ENCODE measurements at places on chromosomes 5 and 9. TPM values are rescaled to one million over a fixed set of nuclear protein-coding genes. Genes with fewer than 3 reads are reported as not detected.

Gene CCT5
- total RNA-seq = 658 TPM

Gene NUTM2G
- total RNA-seq = not detected

Gene DDX4
- total RNA-seq = not detected

Gene NRG2
- total RNA-seq = not detected

Gene ARL14EPL
- total RNA-seq = 0.37 TPM

- peaks cover 41% of the 10 kb centered on the region for H3K27me3 ChIP-seq
- H3K36me3 ChIP-seq = no peaks in the 10 kb centered on the region
- H3K4me3 ChIP-seq = no peak overlapping the region
- no peaks in the 10 kb centered on the region for H3K4me1 ChIP-seq
- no peak overlapping the region for H3K27ac ChIP-seq
Measured at GRCh38 chr5:75847561-75848021, 130.4 kb upstream of the POC5 start.

DNA sequence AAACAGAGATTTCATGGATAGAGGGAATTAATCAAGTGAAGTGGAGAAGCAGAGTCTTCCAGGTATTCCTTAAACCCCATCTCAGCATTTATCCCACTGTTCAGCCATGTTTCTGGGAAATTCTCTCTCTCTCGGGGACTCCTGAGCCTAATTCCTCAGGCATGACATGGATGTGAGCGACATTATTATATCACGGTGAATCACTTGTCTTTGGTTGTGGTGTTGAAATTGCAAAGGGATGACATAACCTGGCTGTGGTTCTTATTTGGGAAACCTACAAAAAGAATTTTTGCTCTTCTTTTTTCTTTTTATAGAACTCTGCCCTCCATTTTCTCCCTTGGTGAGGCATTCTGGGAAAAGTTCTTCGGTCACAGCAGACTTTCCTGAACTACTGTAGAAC, 457.9 kb upstream of the PTGER4 start:
- no peaks in the 10 kb centered on the region for H3K4me1 ChIP-seq
- no peaks in the 10 kb centered on the region for H3K36me3 ChIP-seq
- no peak for DNase-seq
- H3K4me3 ChIP-seq = no peak overlapping the region
- no peak overlapping the region for H3K27ac ChIP-seq

DNA sequence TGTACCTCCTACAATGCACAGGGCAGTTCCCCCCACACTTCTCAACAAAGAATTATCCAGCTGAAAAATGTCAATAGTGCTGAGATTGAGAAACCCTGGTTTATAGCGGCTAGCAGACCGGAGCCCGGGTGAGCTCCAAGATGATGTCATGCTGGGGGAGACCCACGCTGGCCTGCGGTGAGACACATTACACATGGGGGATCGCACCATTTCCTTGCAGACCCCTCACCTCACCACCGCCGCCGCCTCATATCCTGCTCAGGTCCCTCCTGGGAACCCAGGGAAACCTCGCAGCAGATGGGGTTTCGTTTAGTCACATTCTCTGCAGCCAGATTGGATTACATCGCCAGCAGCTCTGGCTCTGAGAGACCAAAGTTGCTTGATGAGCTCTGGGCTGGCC, 14.7 kb upstream of the TNC start:
- no peaks in the 10 kb centered on the region for H3K36me3 ChIP-seq
- no peaks in the 10 kb centered on the region for H3K4me1 ChIP-seq
- no peak overlapping the region for H3K4me3 ChIP-seq
- no peaks in the 10 kb centered on the region for H3K27me3 ChIP-seq
- no peak for DNase-seq
- no peak overlapping the region for H3K27ac ChIP-seq

GRCh38 chr5:109324931-109325330, 84.8 kb downstream of the PJA2 start:
- no peak overlapping the region for H3K4me3 ChIP-seq
- no peaks in the 10 kb centered on the region for H3K4me1 ChIP-seq
- H3K27ac ChIP-seq = no peak overlapping the region
- no peaks in the 10 kb centered on the region for H3K36me3 ChIP-seq

GRCh38 chr5:139925216-139925562, 117.9 kb downstream of the NRG2 start:
- DNase-seq = no peak
- no peak overlapping the region for H3K4me3 ChIP-seq
- no peaks in the 10 kb centered on the region for H3K27me3 ChIP-seq

DNA sequence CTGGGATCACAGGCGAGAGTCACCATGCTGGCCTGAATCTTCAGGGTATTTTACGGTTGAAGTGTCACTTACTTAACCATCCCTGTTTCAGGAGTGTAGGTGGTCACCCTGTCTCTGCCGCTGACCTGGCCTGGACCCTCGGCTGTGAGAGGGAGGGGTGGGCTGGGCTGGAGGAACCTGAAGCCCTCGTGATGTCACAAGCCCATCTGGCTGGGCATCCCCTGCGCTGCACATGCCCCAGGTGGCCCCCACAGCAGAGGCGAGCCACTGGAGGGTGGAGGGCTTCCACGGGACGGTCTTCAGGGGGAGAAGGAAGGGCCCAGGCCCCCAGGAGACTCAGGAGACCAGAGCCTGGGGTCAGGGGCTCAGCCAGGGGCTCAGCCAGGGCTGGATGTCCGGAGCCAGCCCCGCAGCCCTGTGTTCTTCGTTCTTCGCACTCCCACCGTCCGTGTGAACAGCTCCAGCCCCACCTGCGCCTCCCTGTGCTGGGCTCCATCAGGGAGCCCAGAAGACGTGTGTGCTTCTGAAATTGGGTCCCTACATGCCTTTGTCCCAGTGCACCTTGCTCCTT, 7.6 kb upstream of the AHRR start:
- no peaks in the 10 kb centered on the region for H3K4me1 ChIP-seq
- H3K36me3 ChIP-seq = 0 out of 2 replicates have a peak, but pooled peaks cover 11% of the 10 kb centered on the region

- no peaks in the 10 kb centered on the region for H3K27me3 ChIP-seq
- H3K4me1 ChIP-seq = peaks cover 12% of the 10 kb centered on the region
- H3K27ac ChIP-seq = peak overlapping the region; percentile 47
Measured at GRCh38 chr9:80836013-80836412, 853.3 kb downstream of the TLE1 start.

DNA sequence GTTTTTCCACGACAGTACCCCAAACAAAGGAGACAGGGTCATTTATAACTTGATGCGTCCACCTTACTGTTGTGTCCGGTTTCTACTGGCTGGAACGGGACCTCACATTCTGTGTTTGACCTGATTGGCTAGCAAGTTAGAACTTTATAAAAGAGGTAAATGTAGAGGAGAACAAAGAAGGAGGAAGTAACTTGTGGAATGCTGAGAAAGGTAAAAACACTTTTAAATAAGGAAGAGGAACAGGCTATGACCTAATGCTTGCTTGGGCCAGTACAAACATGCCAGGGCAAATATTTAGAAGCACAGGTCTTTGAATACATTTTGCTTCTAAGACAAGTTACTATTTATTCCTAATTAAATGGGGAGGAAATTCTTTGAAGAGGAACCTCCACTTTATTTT, 251.6 kb downstream of the KIAA0825 start:
- H3K27me3 ChIP-seq = no peaks in the 10 kb centered on the region
- H3K4me3 ChIP-seq = no peak overlapping the region
- no peaks in the 10 kb centered on the region for H3K36me3 ChIP-seq
- no peak overlapping the region for H3K27ac ChIP-seq

DNA sequence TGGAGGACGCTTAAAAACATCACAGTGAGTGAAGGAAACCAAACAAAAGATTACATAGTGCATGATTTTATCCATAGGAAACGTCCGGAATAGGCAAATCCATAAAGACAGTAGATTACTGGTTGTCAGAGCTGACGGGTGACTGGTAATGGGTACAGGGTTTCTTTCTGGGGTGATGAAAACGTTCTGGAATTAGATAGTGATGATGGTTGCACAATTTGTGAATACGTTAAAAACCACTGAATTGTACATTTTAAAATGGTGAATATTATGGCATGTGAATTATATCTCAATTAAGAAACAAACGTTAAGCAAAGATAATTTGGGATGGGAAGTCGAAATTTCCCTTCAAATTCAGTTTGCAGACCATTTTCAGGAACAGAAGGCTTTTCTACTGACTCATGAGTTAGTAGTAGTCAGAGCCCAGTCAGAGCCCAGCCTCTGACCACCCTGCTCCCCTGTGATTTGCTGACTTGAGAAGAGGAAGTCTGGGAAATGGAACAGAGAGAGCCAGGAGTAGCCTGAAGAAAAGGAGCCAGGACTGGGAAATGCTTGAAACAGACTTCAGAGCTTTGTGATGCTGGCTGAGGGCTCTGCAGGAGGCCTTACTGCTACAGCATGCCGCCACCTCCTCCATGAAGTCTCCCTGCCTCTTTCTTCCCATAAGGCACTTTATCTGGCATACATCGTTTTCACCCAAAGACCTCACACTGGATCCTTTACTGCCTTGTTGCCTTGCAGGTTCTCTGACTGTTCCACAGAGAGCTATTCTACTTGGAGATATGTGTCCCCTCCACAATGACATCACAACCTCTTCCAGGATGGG, 46.4 kb upstream of the CTNNA1 start:
- no peaks in the 10 kb centered on the region for H3K27me3 ChIP-seq
- H3K27ac ChIP-seq = no peak overlapping the region
- H3K4me1 ChIP-seq = peaks cover 10% of the 10 kb centered on the region
- H3K4me3 ChIP-seq = no peak overlapping the region
- no peak for DNase-seq

DNA sequence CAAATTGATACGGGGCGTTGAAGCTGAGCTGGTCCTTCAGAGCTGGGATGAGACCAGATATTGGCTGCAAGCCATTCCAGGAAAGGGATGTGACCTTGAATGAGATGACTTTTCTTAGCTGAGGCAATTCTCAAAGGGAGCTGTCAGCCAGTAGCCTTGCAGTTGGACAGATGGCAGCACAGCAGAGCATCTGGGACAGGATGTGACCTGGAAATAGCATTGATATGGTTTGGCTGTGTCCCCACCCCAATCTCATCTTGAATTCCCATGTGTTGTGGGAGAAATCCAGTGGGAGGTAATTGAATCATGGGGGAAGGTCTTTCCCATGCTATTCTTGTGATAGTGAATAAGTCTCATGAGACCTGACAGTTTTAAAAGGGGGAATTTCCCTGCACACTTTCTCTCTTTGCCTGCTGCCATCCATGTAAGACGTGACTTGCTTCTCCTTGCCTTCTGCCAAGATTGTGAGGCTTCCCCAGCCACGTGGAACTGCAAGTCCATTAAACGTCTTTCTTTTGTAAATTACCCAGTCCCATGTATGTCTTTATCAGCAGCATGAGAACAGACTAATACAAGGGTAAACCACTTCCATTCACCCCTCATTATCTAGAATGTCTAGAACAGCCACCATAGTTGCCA, 19.8 kb upstream of the MTX3 start:
- no peak overlapping the region for H3K4me3 ChIP-seq
- H3K27me3 ChIP-seq = no peaks in the 10 kb centered on the region
- no peak for DNase-seq
- H3K36me3 ChIP-seq = no peaks in the 10 kb centered on the region
- H3K27ac ChIP-seq = no peak overlapping the region
- no peaks in the 10 kb centered on the region for H3K4me1 ChIP-seq

GRCh38 chr9:112861638-112862555, 28.8 kb downstream of the SLC46A2 start:
- no peaks in the 10 kb centered on the region for H3K27me3 ChIP-seq
- H3K4me3 ChIP-seq = no peak overlapping the region
- no peaks in the 10 kb centered on the region for H3K4me1 ChIP-seq
- H3K36me3 ChIP-seq = no peaks in the 10 kb centered on the region
- no peak for DNase-seq
